ENCODE measurements at places on chromosomes 2 and 18. TPM values are rescaled to one million over a fixed set of nuclear protein-coding genes. Genes with fewer than 3 reads are reported as not detected.

The ABCG5 gene
- total RNA-seq: not detected

The REG1B gene
- total RNA-seq: not detected

GRCh38 chr2:216315802-216316603 is 56.3 kb downstream of the MARCHF4 start:
- H3K4me1 ChIP-seq: no peaks in the 10 kb centered on the region
- peaks cover 3% of the 10 kb centered on the region for H3K27me3 ChIP-seq
- DNase-seq: no peak
- H3K36me3 ChIP-seq: no peaks in the 10 kb centered on the region
- H3K27ac ChIP-seq: no peak overlapping the region

The PIEZO2 gene
- 1.4 TPM for total RNA-seq

The LYG2 gene
- not detected for total RNA-seq

DNA sequence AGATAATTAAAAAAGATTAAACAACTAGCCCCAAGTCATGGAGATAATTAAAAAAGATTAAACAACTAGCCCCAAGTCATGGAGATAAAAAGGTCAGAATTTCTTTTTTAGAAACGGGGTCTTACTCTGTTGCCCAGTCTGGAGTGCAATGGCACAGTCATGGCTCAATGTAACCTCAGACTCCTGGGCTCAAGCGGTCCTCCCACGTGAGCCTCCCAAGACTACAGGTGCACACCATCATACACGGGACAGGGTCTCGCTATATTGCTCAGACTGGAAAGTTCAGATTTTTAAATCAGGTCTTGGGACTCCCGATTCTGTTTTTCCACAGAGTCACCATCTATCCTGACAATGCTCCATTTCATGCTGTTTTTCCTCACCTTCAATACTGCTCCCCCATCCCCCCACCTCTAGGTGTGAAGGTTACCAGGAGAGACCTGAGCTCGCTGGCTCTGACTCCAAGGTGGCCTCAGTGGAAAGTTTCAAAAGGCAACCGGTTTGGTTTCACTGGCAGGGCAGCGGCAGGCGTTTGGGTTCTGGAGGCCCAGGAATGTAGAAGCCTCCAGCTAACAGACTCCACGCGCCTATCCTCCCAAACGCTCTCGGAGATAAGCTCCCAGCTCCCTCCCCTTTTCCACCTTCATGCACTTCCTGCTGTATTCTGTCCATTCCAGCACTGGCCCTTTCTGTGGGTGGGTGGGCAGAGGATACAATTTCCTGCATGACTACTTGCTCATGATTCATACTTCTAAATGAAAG is 2.9 kb upstream of the SEMA4C start:
- H3K27me3 ChIP-seq: no peaks in the 10 kb centered on the region
- peaks cover 58% of the 10 kb centered on the region for H3K4me1 ChIP-seq
- H3K36me3 ChIP-seq: no peaks in the 10 kb centered on the region
- no peak overlapping the region for H3K27ac ChIP-seq

- no peak for DNase-seq
- no peak overlapping the region for H3K4me3 ChIP-seq
- H3K27ac ChIP-seq: no peak overlapping the region
- no peaks in the 10 kb centered on the region for H3K27me3 ChIP-seq
- no peaks in the 10 kb centered on the region for H3K36me3 ChIP-seq
Observed at GRCh38 chr2:219789476-219789875, 162.0 kb downstream of the SLC4A3 start.

- no peak overlapping the region for H3K4me3 ChIP-seq
- no peaks in the 10 kb centered on the region for H3K36me3 ChIP-seq
- H3K27me3 ChIP-seq: no peaks in the 10 kb centered on the region
Observed at GRCh38 chr2:228056293-228057097, 125.0 kb downstream of the SPHKAP start.

GRCh38 chr2:85166021-85166420 is 32.8 kb downstream of the TCF7L1 start:
- no peaks in the 10 kb centered on the region for H3K27me3 ChIP-seq
- DNase-seq: no peak
- no peak overlapping the region for H3K4me3 ChIP-seq
- peaks cover 37% of the 10 kb centered on the region for H3K4me1 ChIP-seq
- H3K36me3 ChIP-seq: no peaks in the 10 kb centered on the region
- no peak overlapping the region for H3K27ac ChIP-seq

- no peaks in the 10 kb centered on the region for H3K27me3 ChIP-seq
- H3K36me3 ChIP-seq: no peaks in the 10 kb centered on the region
- H3K4me1 ChIP-seq: no peaks in the 10 kb centered on the region
- no peak overlapping the region for H3K27ac ChIP-seq
- DNase-seq: no peak
Observed at GRCh38 chr2:190110131-190110530, 47.6 kb upstream of the MSTN start.

The COL4A4 gene
- total RNA-seq: 0.23 TPM

GRCh38 chr18:45103319-45104048 is 422.8 kb downstream of the SETBP1 start:
- H3K27me3 ChIP-seq: no peaks in the 10 kb centered on the region
- no peaks in the 10 kb centered on the region for H3K36me3 ChIP-seq
- no peak overlapping the region for H3K27ac ChIP-seq
- peaks cover 6% of the 10 kb centered on the region for H3K4me1 ChIP-seq
- H3K4me3 ChIP-seq: no peak overlapping the region

DNA sequence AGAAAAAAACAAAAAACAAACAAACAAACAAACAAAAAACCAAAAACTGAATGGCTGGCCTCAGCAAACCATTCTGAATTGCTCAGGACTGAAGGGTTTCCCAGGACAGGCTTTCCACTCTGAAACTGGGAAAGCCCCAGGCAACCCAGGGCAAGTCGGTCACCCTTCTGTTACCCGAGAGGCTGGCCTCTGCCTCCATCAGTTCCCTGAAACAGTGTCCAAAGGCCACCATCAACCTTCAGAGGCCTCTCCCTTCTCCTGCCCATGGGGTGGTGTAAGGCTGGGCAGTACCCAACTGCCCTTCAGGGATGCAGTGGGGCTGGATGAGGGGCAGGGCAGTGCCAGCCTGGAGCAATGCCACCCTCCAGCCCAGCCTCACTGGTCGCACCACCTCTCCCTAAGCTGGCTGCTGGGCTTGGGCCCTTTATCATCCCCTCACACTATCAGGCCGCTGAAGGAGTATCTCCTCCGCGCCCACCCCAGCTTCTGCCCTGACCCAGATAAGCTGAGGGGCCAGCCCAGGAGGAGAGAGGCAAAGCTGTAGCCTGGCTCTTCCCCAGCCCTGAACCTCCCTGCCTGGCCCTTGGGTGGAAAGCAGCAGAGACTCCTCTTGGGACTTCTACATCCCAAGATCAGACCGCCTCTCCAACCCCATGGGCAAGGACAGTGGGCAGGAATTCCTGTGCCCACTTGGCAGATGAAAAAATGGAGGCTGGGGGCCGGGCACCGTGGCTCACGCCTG is 35.9 kb downstream of the ZFP36L2 start:
- H3K4me3 ChIP-seq: no peak overlapping the region
- no peak overlapping the region for H3K27ac ChIP-seq
- no peak for DNase-seq
- peaks cover 7% of the 10 kb centered on the region for H3K4me1 ChIP-seq

The HAT1 gene
- 24.6 TPM for total RNA-seq

The FMNL2 gene
- 16.2 TPM for total RNA-seq

- H3K36me3 ChIP-seq: no peaks in the 10 kb centered on the region
- no peaks in the 10 kb centered on the region for H3K4me1 ChIP-seq
- no peak overlapping the region for H3K27ac ChIP-seq
- no peak for DNase-seq
- H3K4me3 ChIP-seq: no peak overlapping the region
- H3K27me3 ChIP-seq: no peaks in the 10 kb centered on the region
Observed at GRCh38 chr2:136175466-136175865, 57.5 kb upstream of the CXCR4 start.

GRCh38 chr2:44392338-44392943 is 30.7 kb downstream of the CAMKMT start:
- DNase-seq: no peak
- no peak overlapping the region for H3K4me3 ChIP-seq
- H3K27me3 ChIP-seq: no peaks in the 10 kb centered on the region
- no peaks in the 10 kb centered on the region for H3K4me1 ChIP-seq

- no peaks in the 10 kb centered on the region for H3K27me3 ChIP-seq
- H3K4me1 ChIP-seq: peaks cover 10% of the 10 kb centered on the region
- DNase-seq: no peak
- no peak overlapping the region for H3K4me3 ChIP-seq
Observed at GRCh38 chr18:59200787-59201186, 19.2 kb upstream of the GRP start.

The PLGLB1 gene
- total RNA-seq: not detected

- H3K4me3 ChIP-seq: no peak overlapping the region
- peaks cover 15% of the 10 kb centered on the region for H3K4me1 ChIP-seq
- no peak for DNase-seq
Observed at GRCh38 chr18:46261799-46262198, 157.6 kb downstream of the HAUS1 start.

DNA sequence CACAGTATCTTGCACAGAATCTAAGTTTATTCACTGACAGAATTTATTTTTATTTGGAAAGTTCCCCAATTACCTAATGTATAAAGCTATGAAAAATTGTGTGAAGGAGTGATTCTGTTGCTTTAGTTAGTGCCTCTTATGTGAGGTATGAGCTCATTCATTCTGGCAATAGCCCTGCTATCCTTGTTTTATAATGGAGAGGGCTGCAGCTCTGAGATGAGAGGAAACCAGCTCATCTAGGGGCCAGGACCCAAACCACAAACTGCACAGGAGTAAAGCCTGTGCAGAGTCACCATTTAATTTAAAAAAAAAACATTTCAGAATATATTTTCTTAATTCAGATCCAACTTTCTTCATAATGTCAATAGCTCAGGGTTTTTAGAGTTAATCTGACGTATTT is 383.0 kb downstream of the TMEM182 start:
- H3K4me3 ChIP-seq: no peak overlapping the region
- H3K27me3 ChIP-seq: no peaks in the 10 kb centered on the region
- no peaks in the 10 kb centered on the region for H3K36me3 ChIP-seq
- H3K4me1 ChIP-seq: no peaks in the 10 kb centered on the region

The CERKL gene
- total RNA-seq: not detected

DNA sequence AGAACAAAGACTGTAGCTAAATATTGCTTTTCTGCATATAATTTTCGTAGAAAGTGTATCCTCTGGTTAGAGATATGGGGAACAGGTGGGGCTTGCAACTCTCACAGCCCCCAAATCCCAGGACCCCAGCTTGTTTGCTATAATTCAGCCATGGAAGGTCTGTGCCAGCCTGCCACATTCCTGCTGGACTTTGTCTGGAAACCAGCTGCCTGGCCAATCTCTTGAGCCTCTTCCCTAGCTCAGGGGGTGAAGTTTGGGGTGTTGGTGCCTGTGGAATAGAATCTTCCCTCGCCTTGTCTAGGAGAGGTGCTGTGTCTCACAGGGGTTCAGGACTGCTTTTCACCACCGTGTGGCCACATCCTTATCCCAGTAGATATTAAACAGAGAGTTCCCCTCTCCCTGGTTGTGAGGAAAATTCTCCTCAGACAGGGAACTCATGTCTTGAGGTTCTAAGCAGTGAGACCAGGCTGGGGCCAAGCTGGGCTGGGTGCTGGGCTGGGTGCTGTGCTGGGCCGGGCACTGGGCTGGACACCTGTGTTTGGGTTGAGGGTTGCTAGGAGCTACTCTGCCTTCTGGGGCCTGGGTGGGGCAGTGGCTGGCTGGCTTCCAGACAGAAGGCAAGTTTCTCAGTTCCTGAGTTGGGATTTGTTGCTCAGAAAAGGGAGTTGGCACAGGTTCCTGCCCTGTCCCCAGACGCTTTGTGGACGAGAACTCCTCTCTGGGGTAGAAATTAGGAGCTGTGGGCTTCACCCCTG is 12.3 kb downstream of the TOGARAM2 start:
- no peaks in the 10 kb centered on the region for H3K27me3 ChIP-seq
- DNase-seq: no peak
- peaks cover 30% of the 10 kb centered on the region for H3K4me1 ChIP-seq
- no peaks in the 10 kb centered on the region for H3K36me3 ChIP-seq
- H3K4me3 ChIP-seq: no peak overlapping the region

The TMEM247 gene
- total RNA-seq: not detected

Measured in suprapubic skin (tissue), 4 donors.